ENCODE measurements at places on chromosomes 4 and X.

DNA sequence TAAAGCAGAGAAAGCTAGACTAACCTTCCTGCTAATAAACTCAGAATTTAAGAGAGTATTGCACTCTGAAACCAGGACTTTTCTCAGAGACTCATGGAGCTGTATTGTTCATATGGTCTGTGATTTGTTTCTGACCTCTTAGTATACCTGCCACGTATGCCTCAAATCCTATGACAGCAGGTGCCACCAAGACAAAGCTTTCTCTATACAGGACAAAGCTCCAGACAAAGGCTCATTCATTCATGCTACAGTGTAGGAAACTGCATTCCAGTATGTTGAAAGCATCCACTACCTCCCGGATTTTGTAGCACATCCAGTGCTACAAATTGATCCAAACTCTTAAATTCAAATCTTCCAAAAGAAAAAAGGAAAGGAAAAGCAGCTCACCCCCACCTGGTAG, 178.3 kb downstream of the CHIC2 start:
- no peak for DNase-seq

- peak; percentile 3 for DNase-seq
Observed at GRCh38 chr4:101075536-101075935, 271.8 kb downstream of the PPP3CA start.

GRCh38 chrX:3526731-3527130, 180.3 kb upstream of the MXRA5 start:
- no peak for DNase-seq

DNA sequence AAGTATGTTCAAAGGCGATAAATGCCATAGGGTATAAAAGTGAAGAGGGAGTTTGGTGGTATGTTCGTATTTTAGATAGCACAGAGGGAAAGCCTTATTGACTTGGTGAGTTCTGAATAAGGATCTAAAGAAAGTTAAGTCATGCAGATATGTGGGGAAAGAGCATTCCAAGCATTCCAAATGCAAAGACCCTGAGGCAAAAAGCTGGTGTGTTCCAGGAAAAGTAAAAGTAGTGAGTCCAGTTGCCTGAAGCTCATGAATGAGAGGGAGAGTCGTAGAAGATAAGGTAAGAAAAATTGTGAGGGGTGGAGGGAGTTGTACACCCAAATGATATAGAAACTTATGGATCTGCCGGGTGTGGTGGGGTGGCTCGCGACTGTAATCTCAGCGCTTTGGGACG, 426.7 kb downstream of the RPA4 start:
- no peak for DNase-seq

- no peak for DNase-seq
Observed at GRCh38 chrX:134469486-134469885, 9.5 kb downstream of the HPRT1 start.

- peak; percentile 69 for DNase-seq
Observed at GRCh38 chr4:78953769-78954666, 14.8 kb upstream of the PAQR3 start.

- no peak for DNase-seq
Observed at GRCh38 chrX:10602646-10603045, 17.7 kb downstream of the MID1 start.

All from NCI-H446 (cell line).